Spinal cord (tissue), 10 donors: ENCODE measurements at places on chromosomes 1 and 21. TPM values are rescaled to one million over a fixed set of nuclear protein-coding genes. Genes with fewer than 3 reads are reported as not detected.

C8B gene
- total RNA-seq, result not detected

SPATA17 gene
- 12.8 TPM for total RNA-seq

DNAJC6 gene
- total RNA-seq, result 158 TPM

SDC3 gene
- 120 TPM for total RNA-seq

IGSF3 gene
- total RNA-seq, result 25.7 TPM

C1orf53 gene
- total RNA-seq, result 2.1 TPM

KCNJ9 gene
- 2.3 TPM for total RNA-seq

C4BPA gene
- not detected for total RNA-seq

OR14K1 gene
- total RNA-seq, result not detected

PCP4 gene
- total RNA-seq, result 25.8 TPM

PGD gene
- 94.3 TPM for total RNA-seq

KCNJ10 gene
- total RNA-seq, result 14.9 TPM

C1orf226 gene
- total RNA-seq, result 1.4 TPM

DNA sequence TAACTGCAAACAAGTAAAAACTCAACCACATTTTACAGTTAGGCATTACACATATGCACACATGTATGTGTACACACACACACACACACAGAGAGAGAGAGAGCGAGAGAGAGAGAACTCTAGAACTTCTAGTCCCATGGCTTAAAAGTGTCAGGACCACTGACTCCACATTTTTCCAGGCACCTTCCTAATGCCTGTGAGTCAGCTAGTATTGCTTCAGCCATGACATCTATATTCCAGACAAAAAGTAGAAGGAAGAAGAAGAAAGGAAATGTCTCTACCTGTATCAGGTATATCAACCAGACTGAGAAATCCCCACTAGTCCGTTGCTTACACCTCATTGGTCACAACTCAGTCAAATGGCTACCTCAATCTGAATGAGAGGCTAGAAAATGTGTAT lies 31.9 kb upstream of the TACSTD2 start:
- no peak for DNase-seq

GRCh38 chr1:85448358-85448757 lies 16.6 kb downstream of the DDAH1 start:
- no peak for DNase-seq

GRCh38 chr21:42939582-42940413 lies 14.4 kb upstream of the ERVH48-1 start:
- peak; percentile 50 for DNase-seq

DNA sequence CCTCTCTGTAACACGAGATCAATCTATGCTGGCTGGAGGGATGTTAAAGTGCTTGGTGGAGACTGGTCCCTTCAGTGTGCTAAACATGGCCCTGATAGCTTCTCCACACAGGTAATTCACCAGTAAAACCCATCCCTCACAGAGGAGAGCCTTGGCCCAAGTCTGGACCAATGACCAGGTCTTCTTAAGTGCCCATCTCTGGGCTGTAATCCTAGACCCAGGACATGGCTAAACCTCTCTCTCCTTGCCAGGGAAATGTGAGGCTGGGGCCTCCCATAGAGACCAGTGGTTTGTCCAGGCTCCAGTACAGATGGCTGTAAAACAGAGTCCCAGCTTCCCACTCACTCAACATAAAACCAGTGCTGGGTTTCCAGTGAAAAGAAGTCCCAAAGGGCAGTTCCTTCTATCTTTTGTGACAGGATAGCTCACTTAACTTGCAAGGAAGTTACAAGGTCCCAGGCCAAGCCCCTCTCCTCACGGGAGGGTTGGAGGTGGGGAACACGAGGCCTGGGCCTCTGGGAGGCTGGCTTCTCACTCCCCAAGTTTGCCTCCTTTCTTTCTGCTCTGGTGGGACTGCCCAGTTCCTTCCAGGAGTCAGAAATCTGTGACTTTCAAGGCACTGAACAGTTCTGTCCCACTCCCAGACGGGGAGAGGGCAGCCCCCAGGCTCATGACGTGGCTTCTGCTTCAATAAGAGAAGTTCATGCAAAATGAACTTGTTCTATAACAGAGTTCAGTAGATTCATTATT lies 2.2 kb upstream of the KIF17 start:
- DNase-seq, result no peak

DNA sequence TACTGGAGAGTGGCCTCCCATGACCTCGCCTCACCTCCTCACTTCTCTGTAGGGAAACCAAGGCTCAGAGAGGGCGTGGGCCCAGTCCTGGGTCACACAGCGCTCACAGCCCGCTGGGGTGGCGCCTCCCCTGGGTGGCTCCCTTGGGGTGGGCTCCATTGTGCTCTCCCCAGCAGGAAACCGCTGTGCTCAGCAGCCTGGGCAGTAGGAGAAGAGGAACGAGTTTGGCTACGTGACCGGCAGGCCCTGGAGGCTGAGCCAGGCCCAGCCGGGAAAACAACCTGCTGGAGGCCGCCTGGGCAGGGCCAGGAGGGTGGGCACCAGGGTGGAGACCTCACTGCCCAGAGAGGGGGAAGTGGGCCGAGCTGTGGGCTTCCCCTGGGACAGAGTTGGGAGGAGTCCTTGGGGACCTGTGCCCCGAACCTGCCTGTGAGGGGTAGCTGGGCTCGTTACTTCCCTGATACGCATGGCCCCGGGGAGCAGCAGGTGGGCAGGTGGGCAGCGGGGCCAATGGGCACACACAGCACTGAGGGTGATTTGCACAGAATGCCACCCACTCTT lies 15.0 kb upstream of the FAM131C start:
- DNase-seq, result no peak

DNA sequence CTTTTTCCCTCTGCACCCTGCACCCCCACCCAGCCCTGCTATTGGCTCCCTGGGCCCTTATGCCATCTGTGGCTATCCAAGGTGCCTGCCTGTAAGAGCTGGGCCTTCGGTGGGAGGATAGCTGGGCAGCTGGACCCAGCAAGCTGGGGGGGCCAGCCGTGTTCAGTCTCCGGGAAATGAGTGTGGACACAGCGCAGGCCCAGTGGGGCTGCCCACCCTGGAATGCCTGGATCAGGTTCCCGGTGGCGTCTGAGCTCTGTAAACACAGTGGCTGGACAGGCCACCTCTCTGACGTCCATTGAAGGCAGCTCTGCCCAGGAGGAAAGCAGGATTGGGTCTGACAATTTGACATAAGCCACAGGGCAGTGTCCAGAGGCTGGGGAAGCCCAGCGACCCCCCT lies 127.8 kb downstream of the FOXD2 start:
- no peak for DNase-seq

GRCh38 chr1:221856228-221857093 lies 114.6 kb upstream of the DUSP10 start:
- no peak for DNase-seq

DNA sequence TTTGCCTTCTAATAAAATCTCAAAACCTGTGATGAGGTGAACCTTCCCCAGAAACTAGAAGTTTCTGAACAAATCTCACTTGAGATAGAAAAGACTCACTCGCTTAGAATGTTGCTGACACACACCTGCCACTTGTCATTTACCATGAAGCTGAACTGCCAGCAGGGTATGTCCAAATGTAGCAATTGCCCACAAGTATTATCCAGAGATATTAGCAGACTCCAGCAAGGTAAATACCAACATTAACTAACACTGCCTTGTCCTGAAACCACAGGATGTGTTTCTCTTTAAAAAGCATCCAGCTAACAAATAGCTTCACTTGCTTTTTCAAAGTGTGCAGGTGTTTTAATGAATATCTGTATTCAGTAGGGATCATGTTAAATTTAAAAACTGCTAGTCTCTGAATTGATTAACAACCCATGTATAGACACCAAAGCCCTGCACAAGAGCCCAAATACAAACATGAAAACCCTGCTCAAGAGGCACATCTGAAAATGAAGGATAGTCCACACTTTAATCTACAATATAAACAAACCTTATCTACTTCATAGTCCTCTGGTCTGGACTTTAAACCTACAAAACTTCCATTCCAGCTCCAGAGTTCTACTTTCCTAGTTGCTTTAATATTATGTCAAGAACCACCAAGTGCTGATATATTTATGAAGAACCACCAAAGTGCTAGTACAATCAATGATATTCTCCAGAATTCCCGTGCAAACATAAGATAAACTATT lies 19.3 kb downstream of the KRTAP8-1 start:
- DNase-seq, result no peak

DNA sequence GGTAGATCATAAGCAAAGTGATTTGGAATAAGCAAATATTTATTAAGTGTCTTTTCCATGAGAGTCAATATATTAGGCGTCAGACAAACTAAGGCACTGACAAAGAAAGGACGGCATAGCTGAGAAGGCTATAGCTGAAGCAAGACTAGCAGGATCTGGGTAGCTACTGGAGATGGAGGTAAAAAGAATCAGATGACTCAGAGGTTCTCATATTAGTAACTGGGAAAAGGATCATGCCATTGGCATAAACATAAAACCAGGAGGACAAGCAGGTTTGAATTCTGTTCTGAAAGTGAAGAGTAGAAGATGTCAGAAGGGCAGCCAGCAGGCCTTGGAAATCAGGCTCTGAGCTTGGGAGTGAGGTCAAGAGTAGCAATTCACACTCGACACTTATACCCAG lies 531.9 kb downstream of the PTPRC start:
- no peak for DNase-seq

DNA sequence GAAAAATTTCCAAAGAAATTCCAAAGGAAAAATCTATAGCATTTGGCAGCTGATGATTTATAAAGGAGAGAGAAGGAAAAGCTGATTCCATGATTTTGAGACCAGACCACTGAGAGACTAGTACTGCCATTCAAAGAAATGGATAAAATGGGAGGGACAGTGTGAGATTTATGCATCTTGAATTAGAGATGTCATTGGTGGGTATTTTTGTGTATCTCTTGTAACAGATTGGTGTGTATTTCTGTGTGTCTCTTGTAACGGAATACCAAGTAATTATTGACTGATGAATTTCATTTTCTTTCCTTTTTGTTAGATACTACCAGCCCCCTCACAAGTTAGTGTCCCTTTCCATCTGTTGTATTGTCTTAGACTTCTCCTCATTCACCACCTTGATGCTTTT lies 102.2 kb downstream of the OLFML2B start:
- DNase-seq, result no peak

- no peak for DNase-seq
These were observed 3.3 kb upstream of the LPAR3 start for GRCh38 chr1:84896279-84896678.

DNA sequence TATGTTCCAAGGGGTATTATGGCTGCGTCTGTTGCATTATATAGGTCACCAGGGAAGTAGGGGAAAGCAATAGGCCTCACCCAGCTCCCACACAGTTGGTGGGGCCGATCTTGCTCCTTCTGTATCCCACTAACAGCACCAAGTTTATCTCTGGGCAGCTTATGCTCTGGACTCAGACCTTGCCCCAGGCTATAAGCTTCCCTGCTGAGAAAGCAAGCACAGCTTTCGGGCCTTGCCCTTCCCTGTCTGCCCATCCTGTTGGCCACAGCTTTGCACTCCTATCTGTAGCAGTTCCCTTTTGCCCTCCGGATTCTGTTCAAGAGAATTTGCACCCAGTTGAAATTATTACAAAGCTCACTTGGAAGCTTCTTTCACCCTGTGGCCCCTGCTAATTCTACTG lies 12.9 kb downstream of the KCNE1 start:
- no peak for DNase-seq

DNA sequence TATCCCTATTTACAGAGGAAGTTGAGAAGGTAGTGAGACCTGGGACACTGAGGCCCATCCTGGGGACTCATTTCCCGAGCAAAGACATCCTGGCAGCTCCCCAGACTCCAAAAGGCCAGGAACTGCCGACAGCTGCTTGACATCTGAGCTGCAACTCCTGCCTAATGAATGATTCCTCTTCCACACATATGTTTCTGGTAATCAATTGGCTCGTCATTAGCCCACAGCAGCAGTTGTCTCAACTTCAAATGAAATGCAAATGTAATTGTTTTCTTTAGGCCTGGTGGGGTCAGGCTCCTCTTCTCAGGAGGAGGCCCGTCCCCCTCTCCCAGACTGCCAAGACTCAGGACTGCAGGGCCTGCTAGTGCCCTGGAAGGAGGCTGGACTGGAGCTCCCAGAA lies 61.8 kb upstream of the DISP3 start:
- DNase-seq, result no peak

DNA sequence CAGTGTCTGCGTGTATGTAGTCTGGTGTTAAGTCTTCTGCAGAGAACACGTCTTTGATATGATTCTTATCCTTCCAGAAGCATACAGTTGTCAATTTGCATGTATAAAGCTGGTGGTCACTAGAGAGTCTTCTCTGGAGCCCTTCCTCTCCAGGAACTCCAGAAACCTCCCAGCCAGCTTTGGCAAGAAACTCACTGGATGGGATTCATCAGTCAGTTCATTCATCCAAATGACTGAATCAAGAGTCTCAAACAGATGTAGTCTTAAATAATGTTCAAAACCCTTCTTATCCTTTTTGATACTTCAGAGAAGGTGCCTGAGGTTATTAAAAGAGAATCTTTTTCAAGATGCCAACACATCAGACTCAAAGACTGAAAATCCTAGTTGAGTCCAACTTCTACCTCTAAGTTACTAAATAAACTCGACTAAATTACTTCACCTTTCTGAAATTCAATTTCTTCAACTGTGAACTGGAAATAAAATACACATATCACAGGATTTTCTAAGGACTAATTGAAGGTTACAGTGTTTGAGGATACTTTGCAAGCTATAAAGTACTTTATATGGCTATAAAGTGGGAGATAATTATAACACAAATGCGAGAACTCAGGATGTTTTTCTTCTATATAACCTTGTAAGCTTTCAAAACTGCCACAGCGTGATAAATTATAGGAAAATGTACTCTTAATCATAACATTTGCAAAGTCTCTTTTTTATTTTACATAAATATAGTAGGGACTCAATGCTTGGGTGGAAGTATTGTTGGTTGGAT lies 252.4 kb downstream of the FGGY start:
- peak; percentile 12 for DNase-seq

DNA sequence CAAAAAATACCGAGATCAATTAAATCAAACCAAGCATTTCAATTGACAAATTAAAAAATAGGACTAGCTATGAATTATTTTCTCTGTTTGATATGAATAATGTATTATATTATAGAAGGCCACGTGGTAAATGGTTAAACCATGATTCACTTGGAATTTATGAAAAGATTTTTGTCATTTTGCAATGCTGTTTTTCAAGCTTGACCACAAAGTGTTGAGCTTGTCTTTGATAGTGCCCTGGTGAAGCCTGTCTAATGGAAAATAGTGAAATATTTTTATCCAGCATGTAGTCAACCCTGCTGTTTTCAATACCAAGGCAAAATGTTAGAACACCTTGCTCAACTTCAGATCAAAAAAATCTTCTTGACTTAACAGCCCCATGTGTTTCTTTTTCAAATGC lies 288.0 kb upstream of the PRMT6 start:
- DNase-seq, result no peak

GRCh38 chr1:74714429-74715235 lies 18.2 kb downstream of the CRYZ start:
- DNase-seq, result no peak

- no peak for DNase-seq
These were observed 80.1 kb downstream of the DISP3 start for GRCh38 chr1:11558871-11559590.

DNA sequence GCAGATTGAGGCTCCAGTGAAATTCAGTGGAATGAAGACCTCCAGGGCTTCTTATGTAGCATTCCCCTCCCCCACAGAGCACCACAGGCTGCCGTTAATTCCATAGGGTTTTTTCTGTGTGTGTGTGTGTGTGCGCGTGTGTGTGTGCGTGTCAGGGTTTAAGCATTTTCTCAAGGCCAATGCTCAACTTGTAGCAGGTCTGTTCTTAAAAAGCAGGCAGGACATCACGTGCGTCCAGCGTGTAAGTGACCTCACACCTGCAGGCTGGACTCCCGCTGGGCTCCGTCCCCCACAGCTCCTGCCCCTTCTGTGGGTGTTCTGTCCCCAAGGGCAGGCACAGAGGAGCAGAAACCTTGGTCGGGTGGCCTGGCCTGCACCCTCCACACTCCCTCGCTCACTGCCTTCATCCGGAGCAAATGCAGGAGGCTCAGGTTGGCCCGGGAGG lies 5.3 kb downstream of the PRDM16 start:
- DNase-seq, result peak; percentile 10

GRCh38 chr1:7485826-7486225 lies 285.3 kb upstream of the VAMP3 start:
- DNase-seq, result no peak
